Stimulated activated CD4-positive, alpha-beta T cell treated with anti-CD3 and anti-CD28 coated beads, Interleukin-15, amount 100 ng/mL, for 24 hours (primary cell): ENCODE measurements at places on chromosomes 11 and 22.

DNA sequence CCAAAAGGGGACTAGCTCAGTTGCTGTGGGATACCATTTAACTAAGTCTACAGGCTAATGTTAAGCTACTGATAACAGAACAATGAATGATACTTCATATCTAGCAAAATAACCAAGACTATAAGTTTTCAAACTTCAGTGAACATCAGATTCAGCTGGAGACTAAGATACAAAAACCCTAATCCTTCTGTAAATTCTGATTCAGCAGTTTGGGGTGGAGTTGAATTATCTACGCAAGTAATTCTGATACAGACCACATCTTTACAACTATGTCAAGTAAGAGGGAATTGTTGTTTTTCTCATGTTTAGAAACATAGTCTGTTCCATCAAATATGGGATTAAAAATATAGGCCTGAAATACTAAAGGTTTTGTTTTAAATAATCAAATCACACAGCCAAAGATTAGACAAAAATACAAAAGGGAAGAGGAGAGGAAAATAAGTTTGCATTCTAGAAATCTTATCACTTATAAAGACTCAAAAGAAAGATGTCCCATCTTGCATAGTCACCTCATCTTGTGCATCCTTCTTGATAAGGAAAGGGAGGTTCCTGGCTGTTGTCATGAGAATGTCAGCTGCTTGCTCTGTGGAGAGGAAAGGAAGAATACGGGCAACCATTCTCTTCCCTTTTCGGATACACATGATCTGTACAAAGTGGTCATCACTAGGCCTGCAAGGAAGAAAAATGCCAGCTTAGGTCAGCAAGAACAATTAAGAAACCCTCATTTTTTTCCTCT is 21.4 kb downstream of the PATL1 start:
- no peak for DNase-seq

DNA sequence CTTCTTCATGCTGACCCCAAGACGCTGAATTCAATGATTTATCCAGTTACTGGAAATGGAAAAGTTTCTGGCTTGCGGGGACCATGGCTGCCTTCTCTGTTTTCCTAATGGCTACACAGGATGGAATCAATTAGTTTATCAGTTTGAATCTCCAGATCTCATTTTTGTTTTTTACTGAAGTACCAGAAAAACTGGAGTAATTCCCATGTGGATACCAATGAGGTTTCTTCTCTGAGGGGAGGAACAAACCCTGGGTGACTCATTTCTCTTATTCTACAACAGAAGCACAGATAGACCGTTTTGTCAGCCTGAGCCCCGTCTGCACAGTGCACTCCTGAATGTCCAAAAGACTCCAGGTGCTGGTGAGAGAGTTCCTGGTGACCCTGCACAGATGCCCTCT is 3.4 kb downstream of the ZNF195 start:
- no peak for DNase-seq

DNA sequence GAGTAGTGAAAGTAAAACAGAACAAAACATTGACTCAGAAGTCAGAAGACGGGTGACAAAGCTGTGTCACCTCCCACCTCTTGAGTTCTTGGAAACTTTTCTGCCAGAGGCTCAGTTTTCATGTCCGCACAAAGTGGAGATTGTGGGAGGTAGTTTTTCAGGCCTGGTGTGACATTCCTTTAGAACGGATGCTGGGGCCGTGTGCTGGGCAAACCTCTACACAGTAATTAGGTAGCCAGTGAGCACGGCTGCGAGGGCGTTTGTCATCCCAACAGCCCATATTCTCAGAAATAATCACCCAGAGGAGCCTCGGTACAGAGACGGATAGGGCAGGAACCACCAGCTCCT is 1054.4 kb downstream of the TBC1D22A start:
- DNase-seq: no peak

DNA sequence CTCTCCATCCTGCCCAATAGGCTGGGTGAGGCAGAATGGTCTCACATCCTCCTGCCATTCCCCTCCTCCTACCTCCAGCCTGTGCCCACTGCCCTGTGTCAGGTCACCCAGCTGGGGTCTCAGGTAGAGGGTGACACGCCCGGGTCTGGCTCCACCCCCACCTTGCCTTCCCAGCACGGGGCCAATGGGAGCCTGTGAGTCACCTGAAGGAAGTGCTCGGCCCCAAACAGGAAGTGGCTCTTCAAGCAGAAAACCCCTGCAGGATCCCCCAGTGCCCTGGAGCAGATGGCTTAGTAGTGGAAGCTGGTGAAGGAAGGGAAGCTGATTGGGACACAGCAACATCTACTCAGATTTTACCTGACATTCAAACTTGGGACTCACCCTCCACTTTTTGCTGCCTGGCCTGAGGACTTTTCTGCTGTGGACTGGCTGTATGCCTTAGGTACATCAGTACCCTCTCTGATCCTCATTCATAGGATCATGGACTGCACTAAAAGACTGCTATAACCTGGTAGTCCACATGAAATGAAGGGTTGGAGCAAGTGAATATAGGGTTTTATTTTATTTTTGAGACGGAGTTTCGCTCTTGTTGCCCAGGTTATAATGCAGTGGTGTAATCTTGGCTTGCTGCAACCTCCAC is 33.4 kb downstream of the GDPD5 start:
- peak; percentile 72 for DNase-seq

GRCh38 chr11:46465683-46466082 is 74.1 kb upstream of the CHRM4 start:
- no peak for DNase-seq

- DNase-seq: peak; percentile 41
Observed at GRCh38 chr22:42328130-42328783, 57.8 kb upstream of the TCF20 start.

DNA sequence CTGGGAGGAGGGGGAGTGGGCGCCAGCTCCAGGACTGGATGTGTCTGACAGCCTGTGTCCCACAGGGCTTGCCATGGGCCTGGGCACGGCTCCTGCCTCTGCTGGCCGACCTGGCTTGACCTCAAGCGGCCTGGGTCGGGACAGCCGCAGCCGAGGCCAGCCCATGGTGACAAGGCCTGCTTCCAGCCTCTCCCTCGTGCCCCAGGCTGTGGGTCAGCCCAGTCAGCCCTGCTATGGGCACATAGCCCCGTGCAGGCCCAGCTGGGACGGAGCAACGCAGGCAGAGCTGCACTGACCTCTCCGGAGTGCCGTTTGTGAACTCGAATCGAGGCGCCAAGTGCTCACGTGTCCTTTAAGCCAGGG is 17.9 kb downstream of the OSBPL5 start:
- no peak for DNase-seq

GRCh38 chr11:130585545-130585944 is 137.1 kb downstream of the ADAMTS15 start:
- no peak for DNase-seq

DNA sequence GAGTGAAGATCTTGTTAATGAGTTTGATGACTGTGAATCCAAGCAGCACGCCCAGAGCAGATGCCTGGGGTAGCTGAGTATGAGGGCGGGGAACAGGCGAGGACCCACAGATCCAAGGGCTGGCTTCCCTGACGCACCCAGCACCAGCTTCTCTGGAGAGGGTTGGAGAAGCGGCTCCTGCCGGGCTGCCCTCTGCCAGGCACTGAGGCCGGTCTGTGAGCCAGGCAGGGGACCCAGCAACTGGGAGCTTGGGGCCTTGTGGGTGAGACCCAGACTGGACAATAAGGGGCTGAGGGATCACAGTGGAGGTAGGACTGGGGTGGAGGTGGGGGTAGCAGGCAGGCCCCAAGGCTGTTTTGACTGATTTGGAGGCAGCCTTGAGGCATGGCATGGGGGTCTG is 8.6 kb upstream of the SYT12 start:
- DNase-seq: no peak

DNA sequence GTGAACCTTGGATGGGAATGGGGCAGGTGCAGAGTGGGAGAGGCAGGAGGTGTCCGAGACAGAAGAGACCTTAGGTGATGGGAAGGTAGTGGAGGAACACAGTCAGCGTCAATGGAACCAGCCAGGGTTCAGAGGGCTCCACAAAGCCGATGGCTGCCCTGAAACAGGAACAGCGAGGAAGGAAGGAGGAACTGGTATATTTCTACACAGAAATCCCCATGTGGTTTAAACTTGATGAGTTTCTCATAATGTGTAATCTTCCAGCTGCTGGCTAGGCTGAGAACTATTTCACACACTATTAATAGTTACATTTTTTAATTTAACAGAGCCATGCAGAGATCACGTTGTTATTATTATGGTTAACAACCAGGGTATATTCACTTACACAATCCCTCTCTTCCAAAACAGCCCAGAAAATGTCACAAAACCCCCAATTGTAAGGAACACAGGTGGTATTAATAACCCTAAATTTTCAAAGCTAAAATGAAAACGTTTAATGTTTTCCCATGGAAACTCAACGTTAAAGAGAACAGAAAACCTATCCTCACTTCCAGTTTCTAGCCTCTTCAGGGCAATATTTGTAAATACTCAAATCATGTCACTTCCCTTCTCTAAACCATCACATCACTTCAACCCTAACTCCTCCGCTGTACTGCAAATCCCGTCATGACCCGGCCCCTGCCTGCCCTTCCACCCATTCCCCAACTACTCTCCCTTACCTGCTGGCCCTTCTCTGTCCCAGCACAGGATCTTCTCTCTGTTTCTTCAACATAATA is 74.5 kb upstream of the ARFGAP3 start:
- no peak for DNase-seq

DNA sequence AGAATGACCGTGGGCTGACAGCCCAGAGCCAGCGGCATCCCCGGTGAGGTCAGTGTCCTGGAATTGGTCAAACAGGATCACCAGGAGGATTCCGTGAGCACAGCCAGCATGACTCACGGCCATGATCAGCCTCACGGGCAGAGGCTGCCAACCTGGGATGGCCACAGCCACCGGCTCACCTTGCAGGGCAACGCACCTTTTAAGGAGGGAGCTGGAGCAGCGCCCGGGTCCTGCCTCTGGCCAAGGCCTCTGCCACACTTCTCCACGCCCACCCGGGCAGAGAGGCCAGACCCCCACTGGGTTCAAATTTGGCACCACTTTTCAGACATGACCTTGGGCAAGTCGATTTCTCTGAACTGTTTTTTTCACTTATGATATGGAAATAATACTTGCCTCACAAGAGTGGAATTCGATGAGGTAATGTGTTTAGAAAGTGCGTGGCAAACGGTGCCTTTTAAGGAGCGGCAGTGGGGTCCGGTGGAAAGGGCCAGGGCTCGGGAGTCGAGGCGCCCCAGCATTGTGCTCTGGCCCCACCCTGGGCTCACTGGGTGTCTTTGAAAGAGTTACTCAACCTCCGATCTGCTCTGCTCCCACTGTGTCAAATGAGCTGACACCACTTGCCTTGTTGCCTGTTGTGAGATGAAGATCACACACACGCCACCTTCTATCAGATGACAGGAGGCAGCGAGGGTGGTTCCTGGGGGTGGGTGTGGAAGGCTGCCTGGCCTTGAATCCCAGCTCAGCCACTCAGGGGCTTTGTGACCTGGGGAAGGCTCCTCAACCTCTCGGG is 16.0 kb downstream of the TXN2 start:
- DNase-seq: no peak

GRCh38 chr11:65334696-65335295 is 1.1 kb downstream of the DPF2 start:
- DNase-seq: no peak

GRCh38 chr22:44743804-44744211 is 8.6 kb upstream of the ARHGAP8 start:
- DNase-seq: no peak

DNA sequence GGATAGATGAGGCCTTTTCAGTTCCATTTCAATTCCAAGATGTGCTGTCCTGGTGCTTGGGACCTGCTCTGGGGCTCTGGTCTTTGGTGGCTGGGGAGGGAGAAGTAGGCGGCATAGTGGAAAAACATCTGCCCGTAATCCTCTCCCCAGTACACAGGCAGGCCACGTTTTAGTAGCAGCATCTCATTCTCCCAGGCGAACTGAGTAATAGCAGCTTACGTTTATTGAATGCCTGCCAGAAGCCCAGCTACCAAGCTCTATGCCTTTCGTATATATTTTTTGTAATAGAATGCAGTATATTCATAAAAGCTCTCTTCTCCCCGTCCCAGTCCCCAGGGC is 11.4 kb downstream of the ACO2 start:
- no peak for DNase-seq

DNA sequence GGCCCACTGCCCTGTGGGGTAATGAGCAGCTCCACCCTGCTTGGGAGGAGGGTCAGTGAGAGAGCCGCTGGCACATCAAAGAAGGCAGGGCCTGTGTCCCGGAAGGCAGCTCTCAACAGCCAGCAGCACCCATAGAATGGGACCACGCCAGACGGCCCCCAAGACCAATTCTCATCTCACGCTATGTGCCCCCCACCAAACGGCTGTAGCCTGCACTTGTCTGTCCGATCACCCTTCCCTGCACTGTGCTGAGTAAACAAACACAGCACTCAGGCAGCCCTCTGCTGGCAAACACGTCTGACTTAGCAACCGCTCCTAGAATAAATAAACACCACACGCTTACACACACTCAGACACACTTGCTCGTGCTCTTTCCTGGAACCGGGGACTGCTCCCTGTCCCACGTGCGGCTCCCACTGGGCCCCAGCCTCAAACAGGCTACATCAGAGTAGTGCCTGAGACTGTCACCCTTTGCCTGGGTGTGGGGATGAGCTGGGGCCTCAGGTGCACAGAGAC is 53.2 kb upstream of the CDON start:
- no peak for DNase-seq

- DNase-seq: no peak
Observed at GRCh38 chr11:47345890-47346563, 6.5 kb downstream of the MYBPC3 start.

DNA sequence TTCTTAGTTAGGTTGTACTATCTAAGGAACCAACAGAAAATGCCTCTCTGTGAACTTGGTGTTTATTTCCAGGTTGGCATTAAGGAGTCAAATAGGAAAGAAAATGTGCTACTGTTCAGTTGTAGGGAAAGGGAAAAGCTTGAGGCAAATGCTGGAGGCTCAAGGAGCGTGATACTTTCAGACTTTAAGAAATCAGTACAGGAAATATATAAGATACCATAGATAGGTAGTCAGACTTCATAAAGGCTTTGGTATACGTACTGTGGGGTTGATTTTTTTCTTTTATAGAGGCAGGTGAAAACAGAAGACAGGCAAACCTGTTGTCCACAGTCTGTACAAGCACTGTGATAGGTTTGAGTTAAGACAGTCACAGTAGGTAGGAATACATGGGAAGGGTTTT is 30.8 kb downstream of the EP300 start:
- DNase-seq: no peak

- no peak for DNase-seq
Observed at GRCh38 chr11:96232132-96232531, 110.9 kb downstream of the MAML2 start.
